ENCODE measurements at places on chromosomes 6 and 20.

DNA sequence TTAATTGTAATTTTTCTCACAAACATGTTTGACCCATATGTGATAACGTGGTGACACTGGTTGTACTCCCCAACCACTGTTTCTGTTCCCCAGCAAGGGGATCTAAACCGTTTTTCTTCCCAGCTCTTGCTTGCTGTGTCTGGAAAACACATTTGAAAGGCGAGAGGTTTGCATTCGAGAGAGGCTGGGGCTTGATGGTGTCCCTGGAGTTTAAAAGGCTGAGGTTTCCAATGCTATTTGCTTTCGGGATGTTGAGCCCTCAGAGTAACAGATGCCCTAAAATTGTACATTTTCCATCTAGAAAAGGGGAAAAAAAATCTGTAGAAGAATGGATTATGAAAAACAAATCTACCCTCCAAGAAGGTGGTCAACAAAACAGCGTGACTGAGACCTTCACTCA is 35.4 kb downstream of the AKAP12 start:
- DNase-seq = no peak

GRCh38 chr20:58043236-58044140 is 185.0 kb downstream of the ANKRD60 start:
- no peak for DNase-seq

DNA sequence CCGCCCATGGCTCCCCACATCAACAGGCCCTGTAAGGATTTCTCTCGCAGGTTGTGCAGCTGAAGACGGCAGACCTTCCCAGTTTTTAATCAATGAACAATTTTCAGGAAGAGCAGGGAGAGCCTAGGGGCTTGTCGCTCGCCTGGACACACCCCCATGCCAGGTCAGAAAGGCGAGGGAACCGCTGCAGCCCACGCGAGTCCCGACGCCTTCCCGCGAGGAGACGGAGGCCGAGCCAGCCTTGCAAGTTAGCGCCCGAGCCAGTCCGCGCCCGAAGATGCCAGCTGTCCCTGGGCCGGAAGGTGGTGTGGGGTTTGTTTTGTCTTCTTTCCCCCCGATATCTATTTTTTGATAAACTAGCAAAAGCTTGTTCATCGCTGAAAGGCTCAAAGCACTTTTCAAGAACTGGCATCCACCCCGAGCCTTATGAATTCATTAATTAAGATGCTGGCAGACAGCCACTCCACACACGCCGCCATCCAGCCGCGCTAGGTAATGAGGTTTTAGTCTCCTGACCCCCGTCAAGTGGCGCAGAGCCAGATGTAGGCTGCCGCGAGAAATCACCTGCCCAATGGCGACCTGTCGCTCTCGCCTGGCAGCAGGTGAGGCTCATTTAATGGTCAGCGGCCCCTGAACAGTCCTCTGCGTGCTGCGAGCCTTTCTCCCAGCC is 6.6 kb downstream of the CCDC167 start:
- no peak for DNase-seq

GRCh38 chr6:112352607-112353006 is 5.5 kb downstream of the RFPL4B start:
- DNase-seq = no peak

- DNase-seq = no peak
Observed at GRCh38 chr6:139370283-139370998, 4.0 kb downstream of the CITED2 start.

GRCh38 chr20:17282501-17282900 is 55.7 kb downstream of the PCSK2 start:
- no peak for DNase-seq

GRCh38 chr20:10728873-10729670 is 55.3 kb upstream of the JAG1 start:
- DNase-seq = no peak

- DNase-seq = no peak
Observed at GRCh38 chr20:14422892-14423291, 85.5 kb upstream of the FLRT3 start.

DNA sequence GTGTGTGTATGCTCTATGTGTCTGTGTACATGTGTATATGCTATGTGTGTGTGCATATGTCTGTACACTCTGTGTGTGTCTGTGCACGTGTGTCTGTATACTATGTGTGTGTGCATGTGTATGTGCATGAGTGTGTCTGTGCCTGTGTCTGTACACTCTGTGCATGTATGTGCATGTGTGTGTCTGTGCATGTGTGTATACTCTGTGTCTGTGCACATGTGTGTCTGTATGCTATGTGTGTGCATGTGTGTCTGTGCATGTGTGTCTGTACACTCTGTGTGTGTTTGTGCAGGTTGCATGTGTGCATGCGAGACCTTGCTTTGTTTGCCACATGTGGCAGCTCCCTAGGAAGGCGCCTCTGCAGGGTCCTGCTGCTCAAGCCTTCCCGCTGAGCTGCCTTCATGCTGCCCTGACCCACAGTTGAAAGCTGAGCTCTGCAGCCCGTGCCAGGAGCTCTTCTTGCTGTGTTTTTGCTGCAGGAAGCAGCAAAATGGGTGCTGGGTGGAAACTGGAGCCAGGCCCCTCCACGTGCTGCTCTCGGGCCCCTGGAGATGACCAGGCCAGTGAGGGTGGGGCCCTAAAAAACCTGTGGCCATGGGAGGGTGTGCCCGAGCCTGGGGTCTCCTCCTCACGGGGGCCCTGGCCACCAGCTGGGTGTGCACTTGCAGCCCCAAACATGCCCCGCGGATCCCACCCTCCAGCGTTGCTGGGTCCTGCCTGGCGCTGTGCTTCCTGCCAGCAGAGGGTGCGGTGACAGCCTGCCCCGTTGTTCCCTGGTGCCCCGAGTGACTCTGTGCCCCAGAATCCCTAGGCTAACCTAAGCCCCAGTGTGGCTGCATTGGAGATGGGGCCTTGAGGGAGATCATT is 109.1 kb downstream of the DACT2 start:
- no peak for DNase-seq

- DNase-seq = no peak
Observed at GRCh38 chr6:142462260-142462659, 160.5 kb downstream of the ADGRG6 start.

- no peak for DNase-seq
Observed at GRCh38 chr6:155968921-155969320, 513.3 kb upstream of the NOX3 start.

GRCh38 chr6:108732091-108732870 is 115.9 kb upstream of the ARMC2 start:
- no peak for DNase-seq

DNA sequence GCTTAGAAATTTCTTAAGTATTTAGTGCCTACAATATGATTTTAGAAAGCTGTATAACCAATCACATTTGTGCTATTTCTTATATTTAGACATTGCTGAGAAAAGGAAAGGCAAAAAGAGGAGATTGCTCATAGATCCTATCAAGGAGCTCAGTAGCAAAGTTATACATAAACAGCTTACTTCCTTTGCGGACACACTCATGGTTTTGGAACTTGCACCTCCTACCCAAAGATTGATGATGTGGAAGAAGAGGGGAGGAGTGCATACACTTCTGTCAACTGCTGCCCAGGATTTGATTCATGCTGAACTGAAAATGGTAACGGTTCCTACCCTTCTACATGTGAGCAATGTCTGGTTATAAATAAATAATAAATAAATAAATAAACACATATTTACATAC is 16.7 kb downstream of the RAD21L1 start:
- no peak for DNase-seq

DNA sequence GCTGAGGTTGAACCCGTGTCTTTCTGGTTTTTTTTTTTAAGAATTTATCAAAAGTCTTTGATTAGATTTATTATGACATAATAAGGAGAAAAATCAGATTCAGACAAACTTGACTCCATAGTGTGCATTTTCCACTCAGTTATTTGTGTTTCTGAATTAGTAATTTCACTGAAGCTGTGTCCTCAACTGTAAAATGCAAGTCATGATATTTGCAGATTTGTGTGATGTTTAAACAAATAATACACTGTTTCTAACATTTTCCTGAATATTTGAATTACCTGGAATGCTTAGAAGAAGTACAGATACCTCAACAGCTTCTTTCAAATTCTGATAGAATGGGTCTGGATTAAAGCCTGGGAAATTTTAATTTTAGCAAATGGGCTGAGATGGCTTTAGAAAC is 1050.3 kb upstream of the MAP3K7 start:
- no peak for DNase-seq

- no peak for DNase-seq
Observed at GRCh38 chr20:4326195-4327065, 311.1 kb upstream of the RNF24 start.

GRCh38 chr6:18328540-18328939 is 58.6 kb upstream of the RNF144B start:
- DNase-seq = no peak

DNA sequence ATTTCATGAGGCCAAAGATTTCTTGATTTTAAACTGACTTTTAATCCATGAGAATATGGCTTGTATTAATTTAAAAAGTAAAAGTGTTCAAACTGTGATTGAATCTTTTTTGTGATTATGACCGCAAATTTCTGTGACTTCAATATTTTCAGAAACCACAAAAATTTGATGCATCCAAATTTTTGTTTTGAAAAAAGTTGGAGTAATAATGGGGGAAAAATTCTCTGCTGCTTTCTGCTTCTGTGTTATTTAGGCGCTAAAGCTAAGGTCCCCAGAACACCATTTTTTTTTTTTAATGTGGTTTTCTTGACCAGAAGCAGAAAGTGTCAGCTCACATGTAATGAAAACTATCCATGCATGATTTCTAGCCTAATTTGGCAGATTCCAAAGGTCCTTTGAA is 65.3 kb downstream of the GRIK2 start:
- DNase-seq = no peak

GRCh38 chr6:154614101-154614500 is 103.6 kb upstream of the CNKSR3 start:
- DNase-seq = no peak

- DNase-seq = no peak
Observed at GRCh38 chr20:53445321-53445731, 148.3 kb downstream of the ZNF217 start.

DNA sequence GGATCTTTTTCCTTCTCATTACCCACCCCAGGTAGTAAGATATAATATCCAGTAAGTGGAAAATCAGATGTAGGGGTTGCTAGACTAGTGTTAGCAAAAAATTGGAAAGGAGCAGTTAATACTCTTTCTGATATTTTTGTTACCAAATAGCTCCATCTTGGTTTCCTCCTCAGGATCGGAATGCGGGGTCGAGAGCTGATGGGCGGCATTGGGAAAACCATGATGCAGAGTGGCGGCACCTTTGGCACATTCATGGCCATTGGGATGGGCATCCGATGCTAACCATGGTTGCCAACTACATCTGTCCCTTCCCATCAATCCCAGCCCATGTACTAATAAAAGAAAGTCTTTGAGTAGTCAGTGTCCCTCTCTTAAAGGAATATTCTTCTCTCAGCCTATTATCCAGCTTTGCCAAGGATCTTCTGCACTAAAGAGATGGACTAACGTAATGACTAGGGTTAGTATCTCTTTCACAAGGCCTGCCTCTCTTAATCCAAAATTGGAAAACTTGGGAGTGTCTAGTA is 1.5 kb downstream of the ROMO1 start:
- no peak for DNase-seq

- no peak for DNase-seq
Observed at GRCh38 chr20:23569570-23569969, 1.3 kb upstream of the CST9L start.

DNA sequence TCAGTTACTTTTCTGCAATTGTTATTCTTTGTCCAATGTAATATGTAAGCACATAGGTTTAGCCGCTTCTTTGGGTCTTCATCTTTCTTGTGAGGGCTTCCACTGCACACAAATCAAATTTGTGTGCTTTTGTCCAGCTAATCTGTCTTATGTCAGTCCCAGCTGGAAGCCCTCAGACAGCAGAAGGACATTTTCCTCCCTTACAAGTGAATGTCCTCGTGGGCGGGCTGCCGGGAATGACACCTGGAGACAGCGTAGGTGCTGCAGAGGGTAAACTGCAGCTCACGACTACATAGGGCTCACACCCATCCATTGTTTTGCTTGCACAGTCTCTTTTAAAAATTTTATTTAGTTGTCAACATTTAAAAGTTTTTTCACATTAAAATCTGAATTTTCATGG is 24.6 kb upstream of the PPP1R14C start:
- no peak for DNase-seq

- no peak for DNase-seq
Observed at GRCh38 chr20:33526769-33527168, 36.9 kb downstream of the CBFA2T2 start.

- DNase-seq = no peak
Observed at GRCh38 chr6:106026748-106027715, 59.1 kb upstream of the PRDM1 start.
